Left ventricle myocardium superior (tissue), 1 donor: ENCODE measurements at places on chromosomes 1 and 21. TPM values are rescaled to one million over a fixed set of nuclear protein-coding genes. Genes with fewer than 3 reads are reported as not detected.

Gene HSPA6
- 1.1 TPM for total RNA-seq

Gene CADM3
- total RNA-seq: 4.8 TPM

Gene SYTL1
- total RNA-seq: 1.1 TPM

Gene CTSS
- total RNA-seq: 30.7 TPM

Gene HPCA
- not detected for total RNA-seq

Gene C1orf116
- total RNA-seq: 2.0 TPM

Gene SPRR1B
- not detected for total RNA-seq

Gene CFAP141
- not detected for total RNA-seq

Gene TCHHL1
- not detected for total RNA-seq

Gene KRTAP21-2
- not detected for total RNA-seq

Gene SAMD13
- 1.7 TPM for total RNA-seq

Gene LEFTY2
- total RNA-seq: 0.47 TPM

Gene C1orf53
- total RNA-seq: 4.9 TPM

Gene CD1B
- total RNA-seq: not detected

Gene OLFML2B
- total RNA-seq: 2.4 TPM

Gene DENND2C
- 4.2 TPM for total RNA-seq

Gene AK4
- total RNA-seq: 163 TPM

Gene SLC2A5
- total RNA-seq: 3.2 TPM

Gene LSS
- total RNA-seq: 58.3 TPM

Gene DRAXIN
- total RNA-seq: 0.05 TPM

Gene CELA3A
- not detected for total RNA-seq

Gene KCND3
- total RNA-seq: 19.8 TPM

Gene SPTA1
- not detected for total RNA-seq

Gene S100A2
- 1.9 TPM for total RNA-seq

Gene MTOR
- total RNA-seq: 30.7 TPM

Gene TTC39A
- 18.0 TPM for total RNA-seq

Gene PODN
- total RNA-seq: 19.4 TPM

Gene FAM151A
- total RNA-seq: 1.2 TPM

Gene E2F2
- total RNA-seq: 0.35 TPM

Gene EGLN1
- 79.8 TPM for total RNA-seq

Gene PTPN22
- 0.40 TPM for total RNA-seq

Gene SYPL2
- 30.4 TPM for total RNA-seq

Gene SPRR1A
- total RNA-seq: not detected

Gene PROK1
- not detected for total RNA-seq

Gene BSND
- total RNA-seq: not detected

Gene SPRR2G
- total RNA-seq: not detected

Gene LAPTM5
- 23.9 TPM for total RNA-seq

Gene KLHDC8A
- total RNA-seq: not detected

Gene TRMT13
- 6.4 TPM for total RNA-seq

Gene LCE3E
- total RNA-seq: not detected
